ENCODE measurements at places on chromosomes 12 and 14.

DNA sequence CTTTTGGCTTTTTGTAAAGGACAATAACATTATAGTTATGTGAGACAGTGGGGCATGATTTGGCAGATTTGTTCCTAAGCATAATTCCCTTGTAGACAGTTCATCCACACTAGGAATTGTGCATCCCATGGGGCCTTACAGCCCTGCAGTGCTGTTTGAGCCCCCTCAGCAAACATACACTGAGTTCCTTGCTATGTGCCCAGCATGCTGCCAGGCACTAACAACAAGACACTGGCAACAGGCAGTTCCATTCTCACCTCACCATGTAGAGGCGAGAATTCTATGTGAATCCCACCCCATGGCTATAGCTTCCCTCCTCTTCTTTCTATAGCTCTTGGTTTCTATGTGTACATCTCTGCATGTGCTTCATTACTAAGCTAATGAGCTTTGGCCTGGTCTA is 1.9 kb downstream of the THTPA start:
- no peak for DNase-seq

GRCh38 chr12:68850390-68850789 is 42.4 kb downstream of the MDM2 start:
- DNase-seq = no peak

DNA sequence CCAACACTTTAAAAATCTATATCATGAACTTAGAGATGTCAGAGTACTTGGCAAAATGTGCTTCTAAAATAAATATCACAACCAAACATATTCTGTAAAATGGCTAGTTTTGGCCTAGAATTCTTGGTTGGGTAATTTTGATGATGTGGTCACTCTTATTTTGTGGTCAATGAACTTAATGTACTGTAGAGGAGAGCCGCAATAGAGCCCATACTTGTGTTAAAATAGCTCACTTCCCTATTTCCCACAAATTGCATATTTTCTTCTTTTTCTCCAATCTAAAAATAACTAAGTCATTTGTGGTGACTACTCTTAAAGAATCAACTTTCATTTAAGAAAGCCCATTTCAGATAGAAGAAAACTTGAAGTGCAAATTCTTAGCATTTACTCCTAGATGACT is 619.4 kb downstream of the CCER1 start:
- no peak for DNase-seq

DNA sequence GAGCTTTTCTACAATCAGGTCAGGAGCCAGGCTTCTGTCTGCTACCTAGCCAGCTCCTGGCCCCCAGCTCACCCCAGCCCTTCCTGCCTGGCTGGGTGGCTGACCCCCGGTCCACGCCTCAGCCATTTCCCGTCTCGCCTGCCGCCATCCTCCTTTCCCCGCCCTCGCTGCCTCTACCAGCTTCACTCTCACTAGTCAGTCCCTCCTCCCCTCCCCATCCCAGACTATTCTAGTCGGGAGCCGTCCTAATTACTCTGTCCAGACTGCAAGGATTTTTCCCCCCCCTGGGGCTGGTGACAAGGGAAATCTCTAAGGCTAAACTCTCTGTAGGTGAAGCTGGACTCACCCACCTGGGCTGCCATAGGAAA is 825 bp downstream of the DHH start:
- DNase-seq = no peak

GRCh38 chr12:52535574-52535973 is 15.4 kb upstream of the KRT5 start:
- no peak for DNase-seq

- no peak for DNase-seq
These were observed 15.3 kb downstream of the TNFAIP2 start for GRCh38 chr14:103138301-103139131.

DNA sequence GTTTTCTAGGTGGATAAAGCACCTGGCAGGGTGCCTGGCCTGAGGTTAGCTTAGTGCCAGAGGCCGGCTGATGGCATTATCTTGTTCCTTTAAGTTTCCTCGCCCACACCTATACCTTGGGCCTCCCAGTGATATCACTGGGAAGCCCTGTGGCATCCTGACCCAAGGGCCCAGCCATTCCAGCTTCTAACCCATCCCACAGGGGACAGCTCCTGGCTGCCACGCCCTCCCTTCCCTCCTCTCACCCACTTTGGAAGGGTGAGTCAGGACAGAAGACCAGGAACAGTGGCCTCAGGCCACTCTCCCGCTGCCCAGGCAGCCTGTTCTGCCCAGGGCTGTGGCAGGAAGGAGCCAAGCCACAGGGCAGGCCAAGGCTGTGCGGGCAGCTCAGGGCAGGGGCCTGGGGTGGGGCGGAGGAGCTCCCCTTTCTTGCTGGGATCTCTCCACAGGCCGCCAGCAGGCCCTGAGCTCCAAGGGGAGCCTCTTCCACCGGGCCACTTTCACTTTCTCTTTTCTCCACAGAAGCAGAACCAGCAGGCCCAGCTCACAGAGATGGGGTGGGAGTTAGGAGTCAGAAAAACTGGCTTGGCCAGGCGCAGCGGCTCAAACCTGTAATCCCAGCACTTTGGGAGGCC is 75.1 kb downstream of the IRF2BPL start:
- DNase-seq = no peak

GRCh38 chr12:108750526-108750925 is 19.2 kb upstream of the CORO1C start:
- DNase-seq = no peak

- DNase-seq = no peak
These were observed 100.4 kb upstream of the ETV6 start for GRCh38 chr12:11549119-11549518.

Data from right renal cortex interstitium (tissue), 3 donors.